ENCODE measurements at places on chromosomes 11 and 22. TPM values are rescaled to one million over a fixed set of nuclear protein-coding genes. Genes with fewer than 3 reads are reported as not detected.

NPTXR gene
- 3.1 TPM for total RNA-seq

FAM83F gene
- 10.4 TPM for total RNA-seq

DNA sequence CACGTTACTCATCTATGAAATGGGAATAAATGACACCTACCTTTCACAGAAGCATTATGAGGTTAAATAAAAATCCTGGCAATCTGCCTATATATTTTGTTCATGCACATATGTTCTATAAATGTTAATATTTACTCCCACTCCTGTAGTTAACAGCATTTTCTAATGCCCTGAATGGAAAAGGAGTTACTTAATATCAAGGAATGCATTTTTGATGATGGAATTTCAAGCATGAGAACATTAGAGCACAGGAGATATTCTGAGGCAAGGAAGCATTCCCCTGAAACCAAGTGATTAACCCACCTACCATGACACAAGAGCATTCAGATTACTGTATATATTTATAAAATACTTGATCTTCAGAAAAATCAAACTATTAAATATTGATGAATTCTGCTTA is 102.1 kb downstream of the ARHGAP32 start:
- DNase-seq, result no peak
- no peaks in the 10 kb centered on the region for H3K36me3 ChIP-seq
- no peaks in the 10 kb centered on the region for H3K4me1 ChIP-seq
- H3K27ac ChIP-seq, result no peak overlapping the region

- DNase-seq, result peak; percentile 65
- no peak overlapping the region for H3K27ac ChIP-seq
- no peaks in the 10 kb centered on the region for H3K27me3 ChIP-seq
These were observed 18.4 kb downstream of the B3GAT1 start for GRCh38 chr11:134393638-134394037.

GRCh38 chr11:86067009-86067850 is 1.7 kb downstream of the PICALM start:
- H3K4me3 ChIP-seq, result peak overlapping the region; percentile 30
- H3K27me3 ChIP-seq, result no peaks in the 10 kb centered on the region
- peaks cover 31% of the 10 kb centered on the region for H3K4me1 ChIP-seq
- no peaks in the 10 kb centered on the region for H3K36me3 ChIP-seq
- peak overlapping the region; percentile 96 for H3K27ac ChIP-seq

- no peak overlapping the region for H3K4me3 ChIP-seq
- no peaks in the 10 kb centered on the region for H3K27me3 ChIP-seq
- H3K27ac ChIP-seq, result no peak overlapping the region
- peaks cover 6% of the 10 kb centered on the region for H3K4me1 ChIP-seq
- no peaks in the 10 kb centered on the region for H3K36me3 ChIP-seq
- DNase-seq, result no peak
These were observed 37.1 kb upstream of the EED start for GRCh38 chr11:86207413-86207812.

TSGA10IP gene
- total RNA-seq, result not detected

TSSK2 gene
- total RNA-seq, result not detected

GRCh38 chr22:39300186-39300830 is 19.1 kb downstream of the RPL3 start:
- H3K27me3 ChIP-seq, result no peaks in the 10 kb centered on the region
- no peak for DNase-seq
- H3K4me1 ChIP-seq, result peaks cover 22% of the 10 kb centered on the region
- H3K27ac ChIP-seq, result no peak overlapping the region
- no peaks in the 10 kb centered on the region for H3K36me3 ChIP-seq

DNA sequence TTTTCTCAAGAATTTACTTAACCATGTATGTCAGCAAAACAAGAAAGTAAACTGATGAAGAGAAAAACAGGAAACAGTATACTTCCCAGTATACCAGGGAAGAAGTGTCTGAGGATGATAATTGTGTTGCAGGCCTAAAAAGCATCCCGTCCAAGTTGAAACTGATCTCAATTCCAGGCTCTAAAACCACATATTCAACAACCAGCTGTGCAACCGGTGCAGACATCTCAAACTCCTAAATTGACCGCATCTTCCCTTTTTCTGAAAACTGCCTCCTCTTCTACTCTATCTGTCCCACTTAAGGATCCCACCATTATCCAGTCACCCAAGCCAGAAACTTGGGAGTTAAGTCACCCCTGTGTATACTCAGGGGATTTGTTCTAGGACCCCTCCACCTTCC is 47.2 kb downstream of the CCDC83 start:
- H3K4me1 ChIP-seq, result no peaks in the 10 kb centered on the region
- no peak for DNase-seq
- H3K27ac ChIP-seq, result no peak overlapping the region
- no peak overlapping the region for H3K4me3 ChIP-seq

- no peaks in the 10 kb centered on the region for H3K4me1 ChIP-seq
- DNase-seq, result no peak
- no peak overlapping the region for H3K4me3 ChIP-seq
- no peaks in the 10 kb centered on the region for H3K27me3 ChIP-seq
- H3K27ac ChIP-seq, result no peak overlapping the region
These were observed 22.9 kb downstream of the TRIM22 start for GRCh38 chr11:5712507-5712906.

BTG4 gene
- not detected for total RNA-seq

- no peaks in the 10 kb centered on the region for H3K27me3 ChIP-seq
- no peak overlapping the region for H3K27ac ChIP-seq
- no peak overlapping the region for H3K4me3 ChIP-seq
These were observed 60.8 kb upstream of the CCDC179 start for GRCh38 chr11:22920939-22921565.

DNA sequence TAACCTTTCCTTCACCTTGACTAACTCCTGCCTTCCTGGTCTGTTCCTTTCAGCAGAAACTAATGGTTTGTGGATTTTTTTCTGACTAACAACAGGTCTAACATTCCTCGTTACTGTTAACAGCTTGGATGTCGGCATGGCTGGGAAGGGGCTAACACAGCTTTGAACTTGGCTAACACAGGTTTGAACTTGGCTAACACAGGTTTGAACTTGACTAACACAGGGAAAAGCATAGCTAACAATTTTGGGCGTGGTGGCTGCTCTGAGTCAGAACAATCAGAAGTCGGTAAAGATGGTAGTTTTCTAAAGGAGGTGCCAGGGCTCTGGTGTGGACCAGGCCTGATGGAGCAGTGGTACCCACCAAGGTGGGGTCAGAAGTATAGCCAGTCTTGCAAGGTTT is 16.1 kb downstream of the MIAT start:
- H3K36me3 ChIP-seq, result no peaks in the 10 kb centered on the region
- DNase-seq, result peak; percentile 29
- H3K27ac ChIP-seq, result peak overlapping the region; percentile 91
- H3K4me1 ChIP-seq, result peaks cover 4% of the 10 kb centered on the region
- H3K4me3 ChIP-seq, result peak overlapping the region; percentile 48

DNA sequence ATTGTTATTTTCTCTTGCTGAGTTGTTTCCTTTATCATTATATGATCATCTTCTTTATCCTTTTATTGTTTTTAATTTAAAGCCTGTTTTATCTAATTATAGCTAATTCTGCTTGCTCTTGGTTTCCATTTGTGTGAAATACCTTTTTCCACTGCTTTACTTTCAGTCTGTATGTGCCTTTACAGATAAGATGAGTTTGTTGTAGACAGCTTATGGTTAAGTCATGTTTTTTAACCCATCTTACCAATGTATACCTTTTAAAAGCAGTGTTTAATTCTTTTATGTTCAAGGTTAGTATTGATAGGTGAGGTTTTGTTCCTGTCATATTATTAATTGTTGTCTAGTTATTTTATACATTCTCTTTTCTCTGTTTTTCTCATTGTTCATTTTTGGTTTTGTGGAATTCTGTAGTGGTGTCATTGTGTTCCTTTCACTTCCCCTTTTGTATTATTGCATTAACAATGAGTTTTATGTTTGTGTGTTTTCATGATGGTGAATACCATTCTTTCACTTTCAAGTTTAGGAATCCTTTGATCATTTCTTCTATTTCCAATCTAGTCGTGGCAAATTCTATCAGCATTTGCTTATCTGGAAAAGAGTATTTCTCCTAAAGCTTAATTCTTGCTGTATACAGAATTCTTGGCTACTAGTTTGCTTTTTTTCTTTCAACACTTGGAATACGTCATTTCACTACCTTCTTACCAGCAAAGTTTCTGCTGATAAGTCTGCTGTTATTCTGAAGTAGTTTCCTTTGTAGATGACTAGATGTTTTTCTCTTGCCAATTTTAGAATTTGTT is 21.8 kb downstream of the OR5AN1 start:
- H3K36me3 ChIP-seq, result no peaks in the 10 kb centered on the region

DNA sequence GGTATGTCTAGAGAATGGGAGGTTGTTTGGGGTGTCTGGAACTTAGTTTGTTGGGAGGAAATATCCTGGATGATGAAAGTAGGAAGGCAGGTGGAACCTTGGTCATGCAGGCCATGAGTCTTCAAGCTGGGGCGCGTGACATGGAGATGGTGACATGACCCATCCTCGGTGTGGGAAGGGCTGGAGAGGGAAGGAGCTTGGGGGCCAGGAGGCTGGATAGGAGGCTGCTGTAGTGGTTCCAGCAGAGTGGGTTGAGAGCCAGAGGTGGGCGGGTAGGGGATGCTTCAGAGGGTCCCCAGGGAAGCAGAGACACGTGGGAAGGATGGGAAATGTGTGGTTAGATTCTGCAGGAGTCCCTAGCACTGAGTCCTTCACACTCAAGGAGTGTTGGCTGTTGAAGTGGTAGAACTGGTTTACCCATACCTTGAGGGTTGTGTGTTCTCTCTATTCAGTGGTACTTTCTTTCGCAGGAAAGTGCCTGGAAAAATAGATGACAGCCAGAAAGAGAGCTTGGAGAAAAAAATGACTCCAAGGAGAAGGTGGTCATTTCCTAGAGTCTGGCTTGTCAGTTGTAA is 56.8 kb downstream of the LDLRAD3 start:
- H3K27ac ChIP-seq, result no peak overlapping the region
- no peaks in the 10 kb centered on the region for H3K27me3 ChIP-seq
- no peaks in the 10 kb centered on the region for H3K36me3 ChIP-seq
- H3K4me3 ChIP-seq, result no peak overlapping the region

DNA sequence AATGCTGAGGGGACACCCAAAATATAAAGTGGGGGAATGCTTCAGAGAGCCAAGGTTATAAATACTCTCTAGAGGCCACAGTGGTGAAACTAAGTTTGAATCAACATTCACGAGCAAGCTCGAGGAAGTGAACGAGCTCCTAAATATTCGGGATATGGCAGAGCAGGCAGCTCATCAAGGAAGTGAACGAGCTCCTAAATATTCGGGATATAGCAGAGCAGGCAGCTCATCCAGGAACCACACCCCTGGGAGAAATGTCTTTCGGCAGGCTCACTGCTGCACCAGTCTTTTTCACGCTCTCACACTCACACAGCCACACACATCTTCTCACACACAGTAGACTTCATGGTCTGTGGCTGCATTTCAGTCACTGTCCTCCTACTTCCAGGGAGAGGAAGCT is 787.5 kb downstream of the OPCML start:
- no peak for DNase-seq
- H3K4me3 ChIP-seq, result no peak overlapping the region
- no peaks in the 10 kb centered on the region for H3K27me3 ChIP-seq

LDHAL6A gene
- not detected for total RNA-seq

DNA sequence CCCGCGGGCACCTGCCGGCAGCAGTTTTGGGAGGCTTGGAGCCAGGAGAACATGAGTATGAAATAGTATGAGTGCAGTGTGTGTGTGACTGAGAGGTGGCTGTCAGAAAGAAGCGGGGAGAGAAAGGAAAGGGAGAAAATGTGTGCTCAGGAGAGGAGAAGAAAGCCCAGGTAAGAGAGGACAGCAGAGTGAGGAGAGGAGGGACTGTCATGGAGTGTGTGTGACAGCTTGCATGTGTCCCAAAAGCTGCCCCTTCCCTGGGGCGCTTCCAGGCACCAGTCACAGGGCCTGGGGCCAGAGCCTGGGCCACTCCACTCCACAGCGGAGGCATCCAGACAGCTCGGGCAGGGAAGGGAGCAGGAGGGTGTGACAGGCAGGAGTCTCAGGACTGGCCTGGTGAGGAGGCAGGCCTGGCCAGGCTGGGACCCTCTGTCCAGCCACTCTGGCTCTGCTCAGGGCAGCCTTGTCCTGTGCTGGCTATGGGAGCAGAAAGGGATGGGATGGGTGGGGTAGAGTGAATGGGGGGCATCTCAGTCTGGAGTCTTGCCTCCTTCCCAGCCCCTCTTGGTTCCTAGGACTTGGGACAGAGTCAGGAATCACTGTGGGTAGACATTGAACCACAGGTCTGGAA is 949 bp downstream of the MMP11 start:
- peak; percentile 20 for DNase-seq
- no peaks in the 10 kb centered on the region for H3K27me3 ChIP-seq
- H3K27ac ChIP-seq, result peak overlapping the region; percentile 59
- no peak overlapping the region for H3K4me3 ChIP-seq
- H3K36me3 ChIP-seq, result no peaks in the 10 kb centered on the region

PGAP2 gene
- 19.0 TPM for total RNA-seq

- no peak overlapping the region for H3K27ac ChIP-seq
- DNase-seq, result no peak
- H3K27me3 ChIP-seq, result no peaks in the 10 kb centered on the region
These were observed 30.6 kb upstream of the RFPL3 start for GRCh38 chr22:32327066-32327465.

WNT7B gene
- 2.4 TPM for total RNA-seq

DNA sequence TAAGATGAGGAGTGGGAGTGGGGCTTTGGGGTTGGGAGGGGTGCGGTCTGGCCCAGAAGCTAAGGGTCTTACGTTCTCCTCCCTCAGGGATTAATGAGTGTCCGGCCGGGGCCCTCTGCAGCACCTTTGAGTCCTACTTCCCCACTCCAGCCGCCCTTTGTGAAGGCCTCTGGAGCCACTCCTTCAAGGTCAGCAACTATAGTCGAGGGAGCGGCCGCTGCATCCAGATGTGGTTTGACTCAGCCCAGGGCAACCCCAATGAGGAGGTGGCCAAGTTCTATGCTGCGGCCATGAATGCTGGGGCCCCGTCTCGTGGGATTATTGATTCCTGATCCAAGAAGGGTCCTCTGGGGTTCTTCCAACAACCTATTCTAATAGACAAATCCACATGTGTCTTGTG is 4.0 kb downstream of the FOLR3 start:
- H3K27ac ChIP-seq, result no peak overlapping the region
- H3K36me3 ChIP-seq, result no peaks in the 10 kb centered on the region
- DNase-seq, result no peak
- H3K27me3 ChIP-seq, result no peaks in the 10 kb centered on the region

DNA sequence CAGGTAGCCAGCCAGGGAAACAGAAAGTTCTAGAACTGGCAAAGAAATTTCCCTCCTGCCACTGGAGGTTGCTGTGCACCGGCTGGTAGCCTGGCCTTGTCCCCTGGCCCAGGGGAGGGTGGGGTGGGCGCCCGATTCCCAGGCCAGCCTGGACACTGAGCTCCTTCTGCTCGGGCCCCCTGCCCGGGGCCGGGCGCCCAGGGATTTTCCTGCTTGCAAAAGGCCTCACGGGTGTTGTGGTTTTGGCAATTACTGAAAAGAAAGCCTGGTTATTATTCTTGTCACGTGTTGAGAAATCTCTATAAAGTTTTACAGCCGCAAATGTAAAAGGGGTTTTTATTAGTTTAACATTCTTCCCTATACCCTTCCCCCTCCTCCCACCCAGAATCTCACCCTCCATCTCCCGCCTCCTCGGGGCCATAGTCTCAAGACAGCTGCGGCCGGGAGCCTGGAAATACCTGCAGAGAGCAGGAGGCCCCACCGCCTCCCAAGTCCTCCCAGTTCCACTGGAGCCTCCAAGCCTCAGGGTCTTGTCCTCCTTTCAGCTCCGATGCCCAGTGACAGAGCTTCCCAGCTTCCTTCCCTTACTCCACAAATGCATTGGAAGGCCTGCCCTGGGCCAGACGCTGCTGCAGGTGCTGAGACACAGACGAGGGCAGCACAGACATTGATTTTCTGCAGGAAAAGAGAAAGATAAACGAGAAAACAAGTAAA is 1515.6 kb downstream of the TBC1D22A start:
- H3K27ac ChIP-seq, result peak overlapping the region; percentile 52
- peaks cover 25% of the 10 kb centered on the region for H3K4me1 ChIP-seq
- no peak overlapping the region for H3K4me3 ChIP-seq
- H3K27me3 ChIP-seq, result no peaks in the 10 kb centered on the region
- no peaks in the 10 kb centered on the region for H3K36me3 ChIP-seq
